Endothelial cell of umbilical vein (primary cell): ENCODE measurements at places on chromosomes 12 and 14. TPM values are rescaled to one million over a fixed set of nuclear protein-coding genes. Genes with fewer than 3 reads are reported as not detected.
A peak's percentile ranks its signal among the peaks of the same experiment; 100 is the strongest.

DNA sequence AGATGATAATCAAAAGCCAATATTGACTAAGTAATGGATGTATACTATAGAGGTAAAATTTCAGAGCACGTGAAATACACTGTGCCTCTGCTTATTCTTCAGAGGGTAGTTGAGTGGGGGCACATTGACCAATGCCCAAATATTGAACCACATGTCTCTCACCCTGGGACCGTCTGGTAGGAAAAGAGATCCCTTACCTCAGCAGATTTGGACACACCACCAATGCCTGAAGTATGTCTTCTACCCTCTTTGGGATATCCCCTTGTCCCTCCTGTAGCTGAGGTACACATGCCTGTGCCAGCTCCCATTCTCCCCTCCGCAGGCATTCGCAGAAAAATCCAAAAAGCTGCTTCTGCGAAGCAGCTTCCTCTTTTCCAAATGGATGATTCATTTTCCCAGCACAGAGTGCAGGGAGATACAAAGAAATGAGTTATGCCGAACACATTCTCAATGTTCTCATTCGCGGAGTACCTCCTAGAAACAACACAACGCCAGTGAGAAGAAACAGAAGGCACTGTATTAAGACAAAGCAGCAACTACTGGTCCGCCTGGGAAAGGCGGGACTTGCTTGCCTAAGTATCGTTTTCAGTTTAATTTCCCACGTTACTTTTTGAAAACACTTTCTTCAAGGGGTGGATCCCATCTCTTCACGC lies 691 bp downstream of the ZFYVE26 start:
- peak; percentile 48 for DNase-seq

GRCh38 chr12:129202109-129202814 lies 349.0 kb downstream of the GLT1D1 start:
- DNase-seq, result no peak

DNA sequence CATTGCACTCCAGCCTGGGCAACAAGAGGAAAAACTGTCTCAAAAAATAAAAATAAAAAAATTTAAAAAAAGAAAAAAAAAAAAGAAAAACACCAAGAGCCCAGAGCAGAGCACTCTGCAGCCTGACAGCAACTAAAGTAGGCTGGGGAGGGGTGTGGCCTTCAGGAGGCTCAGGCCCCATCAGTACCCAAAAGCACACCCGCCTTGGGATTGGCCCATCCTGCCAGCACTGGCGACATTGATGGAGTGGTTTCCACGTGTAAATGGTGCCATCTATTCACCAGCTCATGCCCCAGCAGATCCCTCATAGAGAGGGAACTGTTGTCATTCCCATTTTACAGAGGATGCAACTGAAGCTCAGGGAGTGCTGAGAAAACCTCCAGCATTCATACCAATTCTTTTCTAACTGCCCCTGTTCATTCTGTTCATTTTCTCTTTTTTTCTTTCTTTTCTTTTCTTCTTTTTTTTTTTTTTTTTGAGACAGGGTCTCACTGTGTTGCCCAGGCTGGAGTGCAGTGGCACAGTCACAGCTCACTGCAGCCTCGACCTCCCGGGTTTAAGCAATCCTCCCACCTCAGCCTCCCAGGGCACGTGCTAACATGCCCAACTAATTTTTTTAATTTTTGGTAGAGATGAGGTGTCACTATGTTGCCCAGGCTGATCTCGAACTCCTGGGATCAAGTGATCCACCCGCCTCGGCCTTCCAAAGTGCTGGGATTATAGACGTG lies 89.3 kb downstream of the IRF2BPL start:
- DNase-seq, result no peak

TAS2R14 gene
- 0.76 and 0.91 TPM in 2 replicates for polyA plus RNA-seq
